Pulmonary artery endothelial cell (primary cell): ENCODE measurements at places on chromosomes 3 and 15.

DNA sequence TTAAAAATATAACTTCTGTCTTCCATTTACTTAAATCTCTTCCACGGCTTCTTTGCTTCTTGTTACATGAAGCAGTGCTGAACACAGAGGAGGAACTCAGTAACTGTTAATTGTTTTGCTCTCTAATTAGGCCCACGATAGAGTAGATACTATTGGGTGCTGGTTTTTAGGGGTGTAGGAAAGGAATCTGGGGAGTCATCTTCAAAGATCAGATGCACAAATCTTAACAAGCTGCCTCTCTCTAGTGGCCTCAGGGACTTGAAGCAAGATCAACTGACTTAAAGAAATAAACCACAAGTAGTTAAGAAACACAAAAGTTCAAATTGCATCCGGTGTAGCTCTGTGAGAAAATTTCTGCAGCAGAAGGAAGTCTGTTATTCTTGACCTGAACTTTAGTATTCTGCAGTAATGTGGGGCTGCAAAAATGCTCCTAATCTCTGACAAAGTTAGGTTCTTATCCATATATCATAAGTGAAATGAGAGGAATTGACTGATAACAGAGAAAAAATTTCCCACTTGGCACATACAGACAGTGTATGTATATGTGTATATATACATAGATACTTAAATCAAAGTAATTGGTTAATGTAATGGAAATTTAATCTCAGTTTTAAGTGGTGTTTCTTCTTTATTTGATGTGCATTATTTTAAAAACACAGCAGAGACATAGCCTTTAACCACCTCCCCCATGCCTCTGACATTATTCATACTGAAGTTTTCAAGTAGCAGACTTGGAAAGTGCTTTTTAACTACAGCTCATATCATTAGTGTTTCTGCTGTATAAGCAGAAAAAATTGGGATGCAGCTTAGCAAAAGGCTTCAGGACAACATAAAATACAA lies 51.8 kb downstream of the CHST2 start:
- DNase-seq = no peak

- no peak for DNase-seq
Measured at GRCh38 chr3:9501226-9501625, 52.4 kb downstream of the LHFPL4 start.

GRCh38 chr15:41975669-41976068 lies 3.3 kb upstream of the EHD4 start:
- DNase-seq = no peak

DNA sequence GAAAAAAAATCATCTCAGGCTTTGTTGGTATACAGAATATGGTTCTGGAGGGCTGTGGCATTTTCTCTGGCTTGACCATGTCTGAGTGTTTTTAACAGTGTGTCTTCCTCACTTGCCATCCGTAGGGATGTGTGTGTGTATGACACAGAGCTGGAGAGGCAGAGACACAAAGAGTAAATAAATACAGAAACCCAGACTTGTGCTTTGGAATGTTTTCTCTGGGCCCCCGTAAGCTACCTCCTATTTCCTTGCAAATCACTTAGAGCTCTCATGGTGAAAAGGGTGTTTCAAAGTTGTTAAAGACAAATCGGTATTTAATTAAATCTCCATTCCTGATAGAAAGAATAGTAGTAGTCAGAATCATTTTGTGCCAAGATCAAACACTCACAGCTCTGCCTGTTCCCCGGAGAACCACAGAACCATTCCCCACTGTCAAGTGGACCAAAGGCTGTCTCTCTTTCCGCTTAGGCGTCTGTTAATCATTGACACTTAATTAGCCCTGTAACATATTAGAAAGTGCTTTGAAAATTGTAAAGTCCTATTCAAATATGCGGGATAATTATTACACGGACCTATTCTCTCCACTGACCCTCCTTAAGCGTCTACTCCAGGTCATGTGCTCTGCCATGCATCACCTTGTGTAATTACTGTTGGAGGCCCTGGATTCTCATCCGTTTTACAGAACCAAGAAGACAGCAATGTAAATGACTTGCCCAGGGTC lies 313.6 kb upstream of the TLE3 start:
- DNase-seq = no peak

GRCh38 chr15:91021516-91022074 lies 799 bp downstream of the VPS33B start:
- DNase-seq = no peak
